ENCODE measurements at places on chromosomes 4 and X.

DNA sequence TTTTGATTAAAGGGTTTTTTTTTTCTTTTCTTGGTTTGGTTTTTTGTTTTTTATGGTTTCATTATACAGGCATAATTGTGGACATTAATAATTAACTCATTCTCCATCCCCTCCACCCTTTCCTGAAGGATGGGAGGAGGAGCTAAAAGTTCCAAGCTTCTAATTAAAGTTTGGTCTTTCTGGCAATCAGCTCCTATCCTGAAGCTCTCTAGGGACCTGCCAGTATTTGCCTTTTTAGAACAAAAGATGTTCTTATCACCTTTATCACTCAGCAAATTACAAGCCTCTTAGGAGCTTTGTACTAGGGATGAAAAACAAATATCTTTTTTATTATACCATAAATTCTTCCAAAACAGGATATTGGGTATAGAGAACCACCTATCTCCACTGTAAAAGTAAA lies 589.8 kb downstream of the PDHA2 start:
- DNase-seq: no peak

- DNase-seq: no peak
Measured at GRCh38 chrX:56728752-56729151, 291 bp upstream of the NBDY start.

DNA sequence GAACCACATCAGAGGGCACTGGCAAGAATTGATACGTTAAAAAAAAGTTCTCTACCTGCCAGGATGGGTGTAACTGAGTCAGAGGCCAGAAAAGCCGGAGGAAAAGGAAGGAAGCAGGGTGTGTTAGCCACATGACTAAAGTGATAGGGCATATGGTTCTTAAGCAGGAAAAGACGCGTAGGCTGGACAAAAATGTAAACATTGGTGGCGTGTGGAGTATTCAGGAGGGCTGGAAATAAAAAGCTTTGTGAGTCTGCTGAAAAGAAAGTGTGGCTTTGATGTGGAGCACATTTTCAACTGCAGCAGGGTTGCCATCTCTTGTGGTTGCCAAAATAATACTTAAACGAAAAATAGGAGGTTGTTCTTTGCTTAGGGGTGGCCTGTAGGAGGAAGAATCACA lies 186.5 kb upstream of the RPL34 start:
- no peak for DNase-seq

DNA sequence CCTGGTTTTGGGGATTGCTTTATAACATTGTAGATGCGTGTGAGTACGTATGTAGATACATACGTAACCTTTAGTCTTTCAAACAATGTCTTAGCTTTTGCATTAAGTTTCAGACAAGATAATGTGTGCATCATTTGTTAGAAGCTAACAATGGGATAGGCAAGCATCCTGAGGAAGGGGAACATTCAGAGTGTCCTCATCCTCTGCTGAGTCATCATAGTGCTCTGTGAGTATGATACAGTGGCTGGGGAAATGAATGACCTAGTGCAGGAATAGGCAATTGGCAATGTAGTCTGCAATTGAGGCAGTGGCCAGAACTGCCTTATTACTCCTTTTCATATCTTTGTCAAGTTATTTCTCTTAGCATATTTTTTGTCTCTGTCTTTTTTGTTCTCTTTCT lies 7.3 kb downstream of the NAP1L5 start:
- no peak for DNase-seq

DNA sequence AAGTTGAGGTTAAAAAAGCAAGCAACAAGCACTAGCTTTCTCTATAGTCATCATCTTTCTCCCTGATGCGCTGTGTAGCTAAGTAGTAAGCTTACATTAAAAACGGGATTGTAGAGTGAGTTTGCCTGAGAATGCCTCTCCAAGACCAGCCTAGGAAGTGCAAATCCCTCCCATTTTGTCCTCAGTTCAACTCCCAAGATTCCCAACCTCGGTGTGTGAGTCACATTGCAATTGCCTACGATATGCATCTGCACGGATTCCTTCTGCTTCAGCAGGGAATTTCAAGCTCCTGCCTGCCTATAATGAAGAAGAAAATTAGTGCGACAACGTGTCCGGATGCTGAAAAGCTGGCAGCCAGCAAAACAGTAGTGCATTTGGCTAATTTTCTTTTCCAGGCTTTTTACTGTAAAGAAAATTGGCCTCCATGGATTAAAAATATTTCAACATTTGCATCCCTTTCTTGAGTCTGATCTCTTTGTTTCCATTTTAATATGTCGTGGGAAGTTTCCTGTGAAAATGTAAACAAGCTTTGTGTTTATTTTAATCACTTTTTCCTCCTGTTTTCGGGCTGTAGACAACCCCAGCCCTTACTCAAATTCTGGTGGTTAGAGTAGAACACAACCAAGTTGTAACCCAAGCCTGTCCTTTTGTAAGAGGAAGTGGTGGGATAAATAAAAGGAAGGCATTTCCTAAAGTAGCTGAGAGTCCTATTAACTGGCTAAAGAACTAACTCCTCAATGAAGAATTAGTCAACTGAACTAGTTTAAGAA lies 58.4 kb upstream of the TET2 start:
- no peak for DNase-seq

GRCh38 chr4:166924424-166924823 lies 309.9 kb downstream of the SPOCK3 start:
- DNase-seq: no peak

GRCh38 chr4:157674699-157675098 lies 454.2 kb downstream of the GRIA2 start:
- DNase-seq: no peak

GRCh38 chr4:34492414-34492813 lies 1751.9 kb downstream of the ARAP2 start:
- DNase-seq: no peak

GRCh38 chr4:10582059-10582686 lies 102.4 kb downstream of the CLNK start:
- no peak for DNase-seq

GRCh38 chr4:19213388-19213787 lies 1038.3 kb upstream of the SLIT2 start:
- no peak for DNase-seq

GRCh38 chr4:76683144-76683543 lies 214.8 kb downstream of the SOWAHB start:
- DNase-seq: no peak

GRCh38 chrX:30301963-30302362 lies 7.2 kb downstream of the NR0B1 start:
- no peak for DNase-seq

- no peak for DNase-seq
Measured at GRCh38 chrX:97481228-97481627, 597.5 kb downstream of the RPA4 start.

DNA sequence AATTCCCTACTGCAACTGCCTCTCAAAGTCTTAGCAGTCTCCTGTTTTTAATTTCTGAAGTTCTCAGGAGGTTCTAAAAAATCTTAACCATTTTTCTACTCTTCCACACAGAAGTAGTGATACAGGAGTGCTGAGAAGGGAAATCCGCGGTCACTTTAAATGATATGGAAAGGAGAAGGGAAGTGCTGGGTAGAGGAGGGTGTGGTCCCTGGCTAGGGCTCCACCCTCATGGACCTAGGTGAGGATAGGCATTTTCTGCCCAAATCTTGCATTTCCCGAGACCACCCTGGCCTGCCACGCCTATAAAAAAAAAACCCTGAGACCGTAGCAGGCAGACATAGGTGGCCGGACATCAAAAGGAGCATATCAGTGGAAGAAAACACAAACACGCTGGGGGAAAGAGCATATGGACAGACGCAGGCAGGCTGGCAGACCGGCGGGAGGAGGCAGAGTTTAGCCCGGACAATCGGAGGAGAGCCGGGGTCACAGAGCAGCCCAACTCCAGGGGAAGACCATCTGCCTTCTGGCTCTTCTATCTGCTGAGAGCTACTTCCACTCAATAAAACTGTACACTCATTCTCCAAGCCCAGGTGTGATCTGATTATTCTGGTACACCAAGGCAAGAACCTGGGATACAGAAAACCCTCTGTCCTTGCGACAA lies 85.7 kb downstream of the POU3F4 start:
- DNase-seq: no peak

GRCh38 chr4:25654031-25654970 lies 1.4 kb upstream of the SLC34A2 start:
- DNase-seq: no peak

- no peak for DNase-seq
Measured at GRCh38 chr4:24856586-24856985, 56.3 kb downstream of the CCDC149 start.

DNA sequence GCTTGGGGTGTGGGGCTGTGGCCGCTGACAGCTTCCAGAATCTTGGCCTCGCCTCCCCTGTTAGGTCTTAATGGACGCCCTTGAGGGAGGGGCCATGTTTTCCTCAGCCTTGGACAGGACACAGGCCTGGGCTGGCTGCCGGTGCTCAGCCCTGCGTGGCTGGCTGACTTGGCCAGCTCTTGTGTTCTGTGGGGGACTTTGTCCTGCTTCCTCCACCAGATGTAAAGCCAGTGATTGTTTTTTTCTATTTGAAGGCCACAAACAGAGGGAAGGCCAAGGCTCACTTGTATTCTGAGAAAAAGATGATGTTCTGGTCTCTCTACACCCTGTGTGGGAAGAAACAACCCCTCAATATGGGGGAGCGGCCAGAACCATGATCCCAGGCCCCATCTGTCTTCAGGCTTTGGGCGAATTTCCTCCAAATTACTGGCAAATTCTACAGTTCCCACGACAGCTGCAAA lies 71.3 kb downstream of the HTRA3 start:
- DNase-seq: no peak

GRCh38 chrX:7019555-7019954 lies 128.0 kb upstream of the STS start:
- DNase-seq: no peak

- DNase-seq: no peak
Measured at GRCh38 chr4:63371001-63371400, 1038.2 kb downstream of the TECRL start.

- DNase-seq: no peak
Measured at GRCh38 chrX:23603501-23603900, 63.8 kb upstream of the PRDX4 start.

- no peak for DNase-seq
Measured at GRCh38 chr4:128854433-128854832, 44.9 kb downstream of the JADE1 start.

DNA sequence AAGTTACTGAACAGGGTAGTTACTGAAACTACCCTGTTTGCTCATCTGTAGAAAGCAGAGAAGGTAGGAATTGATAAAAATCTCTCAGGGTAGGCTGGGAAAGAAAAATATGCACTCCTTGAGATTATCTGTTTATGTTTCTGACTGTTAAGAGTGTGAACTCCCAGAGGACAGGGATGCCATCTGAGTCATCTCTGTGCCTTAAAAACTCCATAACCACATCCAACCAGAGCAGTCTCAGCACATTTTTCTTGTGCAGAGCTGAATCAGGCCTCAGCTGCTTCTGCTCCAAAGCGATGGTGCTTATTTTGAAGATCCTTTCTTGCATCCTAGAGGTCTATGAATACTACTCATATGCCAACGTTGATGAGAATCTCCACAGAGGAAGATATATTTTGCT lies 9.9 kb downstream of the CENPVL3 start:
- no peak for DNase-seq

DNA sequence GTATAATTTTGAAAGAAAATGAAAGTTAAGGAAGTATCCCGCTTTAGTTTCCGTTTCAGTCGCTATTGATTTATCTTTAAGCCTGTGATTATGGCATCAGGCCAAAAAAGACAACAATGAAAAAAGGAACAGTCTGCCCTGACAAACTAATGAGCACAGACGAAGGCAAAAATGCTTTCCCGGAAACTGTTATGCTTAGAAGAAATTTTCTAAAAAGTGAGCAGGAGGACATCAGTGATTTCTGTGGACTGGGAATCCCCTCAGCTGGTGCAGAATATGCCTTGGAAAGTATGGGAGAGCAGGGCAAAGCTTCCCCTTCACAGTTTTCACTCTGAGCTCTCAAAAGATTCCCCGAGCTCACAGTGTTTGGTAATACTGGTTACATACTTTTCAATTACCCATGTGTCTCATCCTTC lies 5.1 kb upstream of the CXCL10 start:
- DNase-seq: no peak

- no peak for DNase-seq
Measured at GRCh38 chr4:17128268-17128667, 229.8 kb upstream of the LDB2 start.

- DNase-seq: no peak
Measured at GRCh38 chr4:76589872-76590797, 155.1 kb downstream of the SHROOM3 start.

GRCh38 chr4:7624396-7624980 lies 189.8 kb upstream of the PSAPL1 start:
- DNase-seq: no peak

- DNase-seq: no peak
Measured at GRCh38 chrX:1853916-1854315, 239.1 kb downstream of the ASMT start.

- no peak for DNase-seq
Measured at GRCh38 chrX:39244147-39244546, 442.9 kb downstream of the MID1IP1 start.

DNA sequence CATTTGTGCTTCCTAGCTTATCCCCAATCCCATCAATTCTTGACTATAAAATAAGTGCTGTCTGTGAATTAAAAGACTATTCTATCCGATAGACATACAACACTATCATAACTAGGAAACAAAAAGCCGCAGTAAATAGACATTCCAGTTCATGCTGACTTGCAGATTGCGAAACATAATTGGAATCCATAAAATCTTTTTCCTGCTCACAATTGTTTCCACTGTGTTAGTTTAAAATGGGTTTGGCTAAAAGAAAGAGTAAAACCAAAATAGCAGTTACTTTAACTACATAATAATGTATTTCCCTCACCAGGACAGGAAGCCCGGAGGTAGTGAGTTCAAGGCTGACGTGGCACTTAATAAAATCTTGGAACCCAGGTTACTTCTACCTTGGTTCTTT lies 17.2 kb downstream of the SMIM31 start:
- no peak for DNase-seq

GRCh38 chr4:109053257-109053656 lies 249.2 kb downstream of the COL25A1 start:
- DNase-seq: no peak

DNA sequence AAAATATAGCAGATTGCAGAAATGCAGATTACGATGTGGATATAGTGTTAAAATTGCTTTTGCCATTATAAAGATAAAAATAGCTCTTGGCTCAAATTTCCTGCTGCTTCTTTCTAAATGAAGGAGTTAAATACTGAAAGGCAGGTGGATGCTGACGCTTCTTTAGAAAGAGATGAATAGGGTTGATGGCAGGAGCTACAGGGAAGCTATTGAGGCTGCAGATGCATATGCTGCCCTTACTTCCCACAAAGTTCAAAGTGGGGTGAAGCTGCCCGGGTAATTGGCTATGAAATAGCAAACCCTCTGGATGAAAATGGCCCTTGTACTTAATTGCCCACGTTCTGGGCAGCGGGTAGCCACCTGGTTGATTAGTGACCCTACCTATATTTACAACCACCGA lies 379.5 kb downstream of the ZIC3 start:
- DNase-seq: no peak
